ENCODE measurements at places on chromosomes 1 and 21.

DNA sequence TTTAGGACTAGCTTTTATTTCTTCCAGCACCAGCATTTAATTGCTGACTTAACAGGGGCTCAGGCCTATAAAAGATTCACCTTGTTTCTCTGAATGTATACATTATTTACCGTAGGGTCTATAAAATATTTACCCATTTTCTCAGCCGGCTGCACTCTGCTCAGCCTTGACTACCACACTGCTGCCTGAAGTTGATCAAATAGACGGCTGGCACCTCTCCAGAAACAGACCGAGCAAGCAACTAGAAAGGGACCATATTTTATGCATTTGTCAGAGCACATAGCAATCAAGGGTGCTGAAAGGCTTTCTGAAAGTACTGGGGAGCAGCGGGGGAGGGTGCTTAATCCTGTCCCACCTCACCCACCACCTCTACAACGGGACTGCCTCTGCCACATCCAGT is 64.7 kb upstream of the FGGY start:
- no peak for DNase-seq

DNA sequence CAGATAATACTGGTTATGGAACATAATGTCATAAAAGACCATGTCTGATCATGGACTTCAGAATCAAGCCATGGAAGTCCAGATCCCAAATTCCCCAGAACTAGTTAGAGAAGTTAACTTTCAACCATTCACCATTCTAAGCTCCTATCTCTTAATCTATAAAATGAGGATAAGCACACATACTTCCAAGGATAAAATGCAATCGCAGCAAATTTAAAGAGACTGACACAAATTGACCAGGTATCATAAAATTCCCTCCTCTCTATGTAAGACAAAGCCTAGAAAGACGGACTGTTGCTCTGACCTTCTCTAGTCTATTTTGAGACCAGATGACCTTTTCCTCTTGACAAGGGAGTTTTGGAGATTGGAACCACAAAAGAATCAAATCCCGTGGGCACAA is 426.7 kb downstream of the PLPP3 start:
- no peak for DNase-seq

GRCh38 chr21:41228492-41228891 is 60.5 kb downstream of the BACE2 start:
- no peak for DNase-seq

DNA sequence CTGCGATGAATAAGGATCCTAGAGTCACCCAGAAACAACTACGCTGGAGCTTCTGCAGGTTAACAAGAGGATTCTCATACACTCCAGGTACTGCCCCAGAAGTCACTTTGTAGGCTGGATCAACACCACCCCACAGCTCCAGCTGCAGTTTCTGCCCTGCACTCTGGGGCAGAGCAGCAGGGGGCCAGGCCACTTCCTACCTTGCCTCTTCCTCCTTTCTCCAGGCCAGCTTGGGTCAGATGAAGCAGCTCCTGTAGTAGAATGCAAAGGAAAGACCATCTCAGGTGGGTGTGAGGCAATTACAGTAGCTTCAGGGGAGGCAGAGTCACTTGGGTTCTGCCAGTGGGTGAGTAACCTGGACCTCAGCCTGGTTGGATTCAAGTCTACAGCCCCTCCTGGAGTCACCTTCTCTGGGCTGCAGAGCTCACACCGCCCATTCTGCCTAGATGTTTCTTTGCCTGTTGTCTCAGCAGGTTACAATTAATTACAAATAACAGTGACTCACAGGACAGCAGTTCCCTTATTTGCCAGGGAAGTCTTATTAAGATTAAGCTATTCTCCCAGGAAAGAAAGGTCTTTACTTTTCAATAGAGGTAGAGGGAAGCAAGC is 24.4 kb upstream of the BCAR3 start:
- no peak for DNase-seq

- no peak for DNase-seq
Observed at GRCh38 chr1:180155182-180155682, 563 bp downstream of the QSOX1 start.

DNA sequence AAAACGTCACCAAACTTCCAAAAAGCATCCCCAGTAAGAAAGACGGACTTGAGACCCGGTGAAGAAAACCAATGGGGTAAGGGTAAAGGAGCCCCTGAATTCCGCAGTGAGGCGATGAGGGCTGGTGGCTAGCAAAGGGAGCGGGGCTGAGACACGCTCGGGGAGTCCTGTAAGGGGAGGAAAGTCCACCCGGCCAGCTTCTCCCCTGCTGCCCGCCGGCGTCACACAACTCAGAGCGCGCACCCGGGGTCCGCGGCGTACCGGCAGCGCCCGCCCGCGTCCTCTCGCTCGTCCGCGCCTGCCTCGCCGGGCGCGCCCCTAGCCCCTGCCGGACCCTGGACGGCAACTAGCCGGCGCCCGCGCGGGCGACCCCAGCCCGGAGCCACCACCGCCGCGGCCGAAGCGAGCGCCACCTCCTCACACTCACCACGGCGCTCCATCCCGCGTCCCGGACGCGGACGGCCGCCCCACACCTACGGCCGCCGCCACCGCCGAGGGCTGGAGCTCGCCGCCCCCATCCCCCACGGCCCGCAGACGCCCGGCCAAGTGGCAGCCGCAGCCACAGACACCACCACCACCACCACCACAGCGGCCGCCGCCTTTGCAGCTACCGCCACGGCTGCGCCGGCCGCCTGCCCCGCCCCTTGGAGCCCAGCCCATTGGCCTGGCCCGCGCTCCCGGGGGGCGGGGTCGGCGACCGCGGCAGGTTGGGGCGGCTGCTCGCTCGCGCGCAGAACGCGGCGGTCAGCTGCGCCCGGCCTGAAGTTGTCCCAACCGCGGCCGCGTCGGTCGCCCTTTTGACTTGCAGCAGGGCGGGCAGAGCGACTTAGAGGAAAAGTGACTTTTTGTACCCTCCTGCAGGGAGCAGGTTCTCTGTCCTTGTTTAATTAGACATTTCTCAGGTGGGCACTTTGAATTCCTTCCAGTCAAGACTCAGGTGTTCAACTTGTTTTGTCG is 10.0 kb upstream of the ARHGAP29 start:
- peak; percentile 27 for DNase-seq

DNA sequence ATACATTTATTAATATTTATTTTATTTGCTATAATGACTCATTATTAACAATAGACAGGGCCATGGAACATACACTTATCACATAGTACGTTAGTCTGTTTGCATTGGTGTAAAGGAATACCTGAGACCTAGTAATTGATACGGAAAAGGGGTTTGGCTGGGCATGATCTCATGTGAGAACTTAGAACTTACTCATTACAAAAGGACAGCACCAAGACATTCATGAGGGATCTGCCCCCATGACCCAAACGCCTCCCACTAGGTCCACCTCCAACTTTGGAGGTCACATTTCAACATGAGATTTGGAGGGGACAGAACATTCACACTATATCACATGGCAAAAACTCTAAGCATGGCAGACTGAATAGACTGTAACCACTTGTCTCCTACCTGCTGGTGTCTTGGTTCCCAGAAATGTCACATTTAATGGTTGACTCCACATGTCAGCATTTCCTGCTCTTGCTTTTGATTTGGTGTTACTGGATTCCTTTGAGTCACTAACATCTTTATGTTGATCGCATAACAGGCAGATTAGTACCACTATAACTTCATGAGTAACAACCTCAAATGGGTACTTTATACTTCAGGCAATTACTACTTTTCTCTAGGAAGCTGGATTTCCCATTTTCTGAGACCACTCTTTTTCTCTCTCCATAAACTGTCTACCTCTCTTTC is 3.5 kb upstream of the C1orf116 start:
- DNase-seq = no peak

DNA sequence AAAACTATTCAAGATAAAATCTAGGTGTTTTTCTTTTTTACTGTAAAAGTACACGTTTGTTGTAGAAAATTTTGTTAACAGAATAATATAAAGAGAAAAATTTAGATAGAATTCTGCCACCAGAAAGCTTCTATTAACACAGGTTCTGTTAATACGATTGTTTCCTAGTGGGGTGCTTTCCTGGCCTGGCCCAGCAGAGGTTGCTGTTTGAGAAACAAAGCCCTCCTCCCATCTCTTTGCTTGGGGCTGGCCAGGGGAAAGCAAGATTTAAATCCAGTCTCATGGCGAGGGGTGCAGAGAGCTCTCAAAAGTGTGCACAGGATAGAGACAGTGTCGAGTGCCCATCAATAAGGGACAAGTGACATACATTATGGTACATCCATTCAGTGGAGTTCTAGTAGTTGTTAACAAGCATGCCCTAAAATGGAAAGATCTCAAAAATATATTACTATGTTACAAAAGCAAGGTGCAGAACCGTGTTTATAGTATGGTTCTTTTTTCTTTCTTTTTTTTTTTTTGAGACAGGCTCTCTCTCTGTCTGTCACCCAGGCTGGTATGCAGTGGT is 14.6 kb upstream of the ACBD3 start:
- no peak for DNase-seq

- peak; percentile 44 for DNase-seq
Observed at GRCh38 chr1:15100121-15100879, 53.2 kb upstream of the TMEM51 start.

GRCh38 chr1:221040691-221041285 is 161.5 kb downstream of the HLX start:
- no peak for DNase-seq

- DNase-seq = no peak
Observed at GRCh38 chr1:210213335-210213734, 19.3 kb upstream of the SERTAD4 start.

DNA sequence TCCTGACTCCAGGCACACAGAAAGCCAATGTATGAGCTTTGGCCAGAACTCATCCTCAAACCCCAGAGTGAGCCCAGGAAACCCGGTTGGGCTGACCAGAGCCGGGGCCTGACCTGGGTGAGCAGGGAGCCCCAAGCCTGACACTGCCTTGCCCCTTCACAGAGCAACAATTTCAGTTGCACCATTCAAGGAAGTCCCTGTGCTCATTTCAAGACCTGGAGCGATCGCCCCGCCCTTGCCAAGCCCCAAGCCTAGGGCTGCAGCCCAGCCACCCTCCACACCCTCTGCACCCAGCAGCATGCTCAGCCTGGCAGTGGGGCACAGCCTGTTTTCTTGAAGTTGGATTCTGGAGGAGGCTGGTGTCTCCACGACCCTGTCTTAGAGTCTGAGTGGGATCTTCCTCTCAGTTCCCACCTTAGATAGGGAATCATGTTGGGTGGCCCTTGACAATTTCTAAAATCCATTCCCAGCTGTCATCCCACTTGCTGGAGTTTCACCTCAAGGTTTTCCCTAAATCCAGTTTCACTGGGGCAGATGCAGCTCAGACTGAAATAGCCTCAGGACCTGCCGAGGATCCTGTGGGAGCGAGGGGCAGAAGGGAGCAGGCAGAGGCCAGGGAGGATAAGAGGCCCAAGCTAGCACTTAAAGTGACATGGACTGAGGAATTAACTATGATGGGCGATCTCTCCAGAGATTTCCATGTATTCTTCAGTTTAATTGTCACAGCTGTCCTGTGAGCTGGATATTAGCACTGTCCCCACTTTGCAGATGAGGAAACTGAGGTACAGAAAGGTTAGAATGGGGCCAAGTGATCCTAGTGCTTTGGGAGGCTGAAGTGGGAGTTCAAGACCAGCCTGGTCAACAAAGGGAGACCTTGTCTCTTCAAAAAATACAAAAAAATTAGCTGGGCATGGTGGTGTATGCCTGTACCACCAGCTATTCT is 2.5 kb downstream of the NBL1 start:
- DNase-seq = no peak

Data from stimulated activated CD4-positive, alpha-beta T cell treated with anti-CD3 and anti-CD28 coated beads, Interleukin-4, amount 100 ng/mL, for 48 hours (primary cell).